ENCODE measurements at places on chromosomes 5 and 9.

DNA sequence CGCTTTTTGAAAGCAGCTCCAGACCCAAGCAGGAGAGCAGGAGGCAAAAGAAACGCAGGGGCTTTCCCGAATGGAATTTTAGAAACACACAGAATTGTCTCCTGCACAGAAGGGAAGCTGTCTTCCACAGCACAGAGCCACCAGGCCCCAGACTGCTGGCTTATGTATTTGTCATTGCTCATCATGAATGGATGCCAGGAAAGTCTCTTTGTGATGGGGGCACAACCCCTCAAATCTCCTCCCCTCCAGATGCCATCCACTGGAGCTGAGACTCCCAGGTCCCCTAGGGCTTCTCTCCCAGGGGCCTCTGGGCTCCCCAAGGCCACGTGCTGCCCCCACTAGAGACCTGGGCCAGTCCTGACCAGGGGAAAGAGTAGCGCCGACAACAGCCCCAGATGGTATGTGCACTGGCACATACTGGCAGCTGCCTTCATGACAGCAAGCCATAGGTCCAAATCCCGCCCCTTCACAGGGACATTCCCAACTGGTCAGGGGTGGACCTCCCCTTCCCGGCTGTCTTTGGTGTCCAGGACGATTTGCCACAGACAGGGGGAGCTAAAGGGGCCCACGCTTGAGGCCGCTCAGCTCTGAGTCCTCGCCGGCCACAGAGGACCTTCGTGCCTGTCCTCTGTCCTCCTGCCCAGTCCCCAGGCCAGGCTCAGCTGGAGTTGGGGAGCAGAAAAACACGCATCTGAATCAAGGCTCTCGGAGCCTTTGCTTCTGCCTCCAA, 127.8 kb downstream of the KCNIP1 start:
- no peak for DNase-seq

- DNase-seq: no peak
These were observed 418.5 kb upstream of the RORB start for GRCh38 chr9:74078647-74079046.

DNA sequence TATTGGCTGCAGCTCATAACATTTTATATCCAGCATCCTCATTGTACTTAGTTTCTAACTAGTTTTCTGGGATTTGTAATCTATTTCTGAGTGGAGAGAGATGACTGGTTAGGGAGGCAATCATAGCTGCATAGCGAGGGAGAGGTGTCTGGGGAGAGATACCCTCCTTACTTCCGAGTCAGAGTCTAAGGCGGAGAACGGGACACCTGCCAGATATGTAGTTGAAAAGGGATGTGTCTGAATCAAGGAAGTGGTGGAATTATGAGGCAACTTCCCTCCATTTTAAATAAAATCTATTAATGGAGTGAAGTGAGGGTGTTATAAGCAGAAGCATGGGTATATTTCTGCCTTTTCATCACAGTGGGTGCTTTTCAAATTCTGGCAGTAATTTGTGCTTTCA, 126.5 kb downstream of the MAST4 start:
- no peak for DNase-seq

DNA sequence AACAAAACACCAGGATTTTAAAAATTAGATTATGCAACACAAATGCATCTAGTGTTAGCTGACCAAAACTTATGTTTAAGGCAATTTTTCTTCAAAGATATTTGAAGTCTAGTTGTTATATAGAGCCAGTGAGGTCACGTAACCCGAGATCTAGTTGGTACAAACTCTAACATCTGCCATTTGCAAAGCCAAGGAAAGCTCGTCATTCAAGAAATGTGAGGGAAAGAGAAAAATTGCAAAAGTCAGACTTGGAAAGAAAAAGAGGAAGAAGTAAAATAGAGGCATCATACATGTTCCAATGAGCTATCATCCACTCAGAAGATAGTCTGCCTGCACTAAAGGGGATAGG, 293.4 kb upstream of the PUM3 start:
- peak; percentile 10 for DNase-seq

DNA sequence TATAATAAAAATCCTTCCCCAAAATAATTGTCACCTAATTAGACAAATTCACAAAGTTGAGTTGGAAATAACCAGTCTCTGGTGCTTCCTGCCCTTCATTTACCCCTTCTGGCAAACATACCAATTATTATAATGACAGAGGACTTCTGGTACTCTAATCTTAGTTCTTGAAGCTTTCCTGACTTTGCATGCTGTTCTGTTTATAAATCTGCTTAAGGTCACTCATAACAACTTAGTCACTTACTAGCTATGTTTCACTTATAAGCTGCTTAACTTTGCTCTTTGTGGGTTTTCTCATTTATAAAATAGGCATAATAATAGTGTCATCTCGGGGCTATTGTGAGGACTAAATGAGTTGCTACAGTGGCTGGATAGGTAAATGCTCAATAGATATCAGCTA, 446.5 kb downstream of the EFNA5 start:
- no peak for DNase-seq

DNA sequence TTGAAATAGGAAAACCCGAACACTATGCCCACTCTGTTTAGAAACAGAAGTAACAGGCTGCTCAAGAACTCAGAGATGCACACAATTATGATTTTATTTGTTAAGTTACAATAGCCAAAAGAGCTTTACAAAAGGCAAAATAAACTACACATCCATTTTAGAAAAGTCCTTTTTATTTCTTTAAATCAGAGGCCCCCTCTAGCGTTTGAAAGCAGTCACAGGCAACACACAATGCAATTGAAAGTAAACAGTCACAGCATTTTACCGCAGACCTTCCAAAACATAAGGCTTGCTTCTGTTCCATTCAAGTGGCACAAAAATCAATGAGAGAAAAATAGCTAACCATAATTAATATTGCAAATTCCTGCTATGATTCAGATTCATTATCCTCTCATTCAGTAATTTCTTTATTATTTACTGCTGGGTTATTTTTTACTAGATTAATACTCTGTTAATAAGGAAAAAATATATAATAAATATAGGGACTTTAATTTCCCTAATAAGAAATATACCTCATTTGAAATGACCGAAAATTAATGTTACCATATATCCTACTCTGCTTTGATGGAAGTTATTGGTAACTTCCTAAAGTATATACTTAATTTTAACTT, 78.3 kb downstream of the CEP120 start:
- DNase-seq: peak; percentile 12

- DNase-seq: no peak
These were observed 178.3 kb downstream of the CWC27 start for GRCh38 chr5:64947031-64947430.

GRCh38 chr5:60677850-60678664, 21.9 kb downstream of the DEPDC1B start:
- DNase-seq: peak; percentile 64

DNA sequence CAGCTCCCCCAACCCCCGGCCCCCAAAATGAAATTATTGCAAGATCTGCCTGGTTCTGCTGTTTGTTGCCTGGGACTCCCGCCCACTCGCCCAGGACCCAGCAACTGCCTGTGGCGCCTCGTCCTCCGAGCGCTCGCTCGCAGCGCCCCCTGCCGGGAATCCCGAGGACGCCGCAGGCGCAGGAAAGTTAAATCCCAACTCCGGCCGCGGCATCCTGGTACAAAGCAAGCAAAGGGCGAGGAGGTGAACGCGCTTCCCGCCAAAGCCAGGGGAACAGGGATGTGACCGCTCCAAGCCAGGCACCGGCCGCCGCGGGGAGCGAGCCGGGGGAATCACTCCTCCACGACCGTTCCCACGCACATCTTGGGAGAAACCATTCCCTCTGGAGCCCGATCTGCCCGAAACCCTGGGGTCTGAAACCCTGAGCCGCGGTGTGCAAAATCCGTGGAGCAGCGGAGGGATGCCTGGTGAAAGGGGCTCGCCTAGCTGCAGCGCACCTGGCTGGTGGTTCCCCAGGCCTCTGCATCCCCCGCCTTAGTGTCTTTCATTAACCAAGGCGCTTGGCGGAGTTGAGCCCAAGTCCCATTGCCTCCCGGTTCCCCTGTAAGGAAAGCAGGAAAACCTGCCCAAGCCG, 1.3 kb downstream of the SEMA5A start:
- peak; percentile 61 for DNase-seq

GRCh38 chr5:158811921-158812320, 287.8 kb downstream of the EBF1 start:
- no peak for DNase-seq

- DNase-seq: no peak
These were observed 489.2 kb upstream of the MEF2C start for GRCh38 chr5:89372176-89372575.

Data from suppressor macrophage treated with lipopolysaccharide for 4 hours (primary cell).